ENCODE measurements at places on chromosomes 1 and 21.

- DNase-seq, result no peak
Measured at GRCh38 chr1:34858901-34859445, 576 bp downstream of the SMIM12 start.

DNA sequence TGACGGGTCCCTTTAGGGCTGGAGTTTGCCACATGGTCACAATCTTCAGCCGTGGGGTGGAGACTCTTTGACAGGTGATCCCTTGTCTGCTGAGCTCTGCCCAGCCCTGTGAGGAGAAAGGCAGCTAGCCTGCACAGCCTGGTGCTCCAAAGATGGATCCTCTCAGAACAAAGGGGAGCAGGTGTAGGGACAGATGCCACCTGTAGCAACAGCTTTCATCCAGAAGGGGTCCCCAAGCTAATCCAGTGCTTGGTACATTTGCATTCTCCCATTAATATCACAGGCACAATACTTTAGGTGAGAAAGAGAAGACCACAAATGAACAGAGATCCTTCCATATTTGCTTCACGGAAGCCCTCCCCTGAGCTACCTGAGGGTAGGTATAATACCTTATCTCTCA is 93.2 kb downstream of the CCDC185 start:
- no peak for DNase-seq

DNA sequence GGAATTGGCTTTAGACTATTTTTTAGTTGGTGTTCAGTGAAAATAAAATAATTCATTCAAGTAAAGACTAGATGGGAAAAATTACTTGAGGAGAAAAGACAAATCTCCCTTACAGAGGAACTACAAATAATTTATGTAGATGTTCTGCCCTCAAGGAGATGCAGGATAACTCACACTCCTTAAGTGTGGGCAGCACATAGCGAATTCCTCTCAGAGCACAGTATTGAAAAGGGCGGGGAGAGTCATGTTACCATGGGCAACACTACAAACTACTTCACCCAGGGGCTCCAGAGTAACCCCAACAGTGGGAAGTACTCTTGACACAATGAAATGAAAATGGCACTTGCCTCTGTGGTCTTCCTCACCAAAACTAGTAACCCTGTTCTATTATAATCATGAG is 20.6 kb upstream of the LAMC2 start:
- DNase-seq, result no peak

DNA sequence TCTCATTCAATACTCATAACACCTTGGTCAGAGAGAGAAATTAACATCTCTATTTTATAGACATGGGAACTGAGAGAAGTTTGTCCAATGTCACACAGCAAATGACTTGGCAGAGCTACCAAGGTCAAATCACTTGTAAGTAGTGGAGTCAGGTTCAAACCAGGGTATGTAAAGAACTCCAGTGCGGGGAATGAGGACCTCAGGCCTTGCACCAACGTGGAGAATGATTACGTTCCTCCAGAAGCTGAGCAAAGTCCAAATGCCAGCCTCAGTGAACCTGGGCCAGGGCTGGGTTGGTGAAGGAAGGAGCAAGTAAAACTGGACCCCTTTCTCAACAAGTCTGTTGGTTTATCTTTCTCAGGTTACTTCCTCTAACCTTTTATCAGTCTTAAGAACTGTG is 1.8 kb upstream of the CSF1 start:
- DNase-seq, result no peak

GRCh38 chr1:165875171-165875570 is 47.8 kb downstream of the UCK2 start:
- no peak for DNase-seq

DNA sequence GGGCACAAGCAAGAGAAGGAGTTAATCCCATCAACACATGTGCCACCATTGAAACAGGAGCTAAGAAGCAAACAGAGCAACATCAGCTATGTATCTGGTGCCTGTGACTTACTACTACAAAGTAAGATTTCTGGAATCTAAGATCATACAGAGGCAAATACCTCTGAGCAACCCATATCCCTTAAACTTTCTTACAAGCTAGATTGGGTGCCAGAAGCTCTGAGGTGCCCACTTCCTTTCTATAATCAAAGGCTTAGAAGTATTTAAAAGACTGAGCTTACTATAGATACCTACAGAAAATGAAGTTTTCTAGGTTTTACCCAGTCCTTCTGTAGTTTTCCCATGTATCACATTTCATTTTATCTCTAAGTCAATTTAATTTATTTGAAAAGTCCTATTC is 44.4 kb upstream of the ADAM30 start:
- no peak for DNase-seq

DNA sequence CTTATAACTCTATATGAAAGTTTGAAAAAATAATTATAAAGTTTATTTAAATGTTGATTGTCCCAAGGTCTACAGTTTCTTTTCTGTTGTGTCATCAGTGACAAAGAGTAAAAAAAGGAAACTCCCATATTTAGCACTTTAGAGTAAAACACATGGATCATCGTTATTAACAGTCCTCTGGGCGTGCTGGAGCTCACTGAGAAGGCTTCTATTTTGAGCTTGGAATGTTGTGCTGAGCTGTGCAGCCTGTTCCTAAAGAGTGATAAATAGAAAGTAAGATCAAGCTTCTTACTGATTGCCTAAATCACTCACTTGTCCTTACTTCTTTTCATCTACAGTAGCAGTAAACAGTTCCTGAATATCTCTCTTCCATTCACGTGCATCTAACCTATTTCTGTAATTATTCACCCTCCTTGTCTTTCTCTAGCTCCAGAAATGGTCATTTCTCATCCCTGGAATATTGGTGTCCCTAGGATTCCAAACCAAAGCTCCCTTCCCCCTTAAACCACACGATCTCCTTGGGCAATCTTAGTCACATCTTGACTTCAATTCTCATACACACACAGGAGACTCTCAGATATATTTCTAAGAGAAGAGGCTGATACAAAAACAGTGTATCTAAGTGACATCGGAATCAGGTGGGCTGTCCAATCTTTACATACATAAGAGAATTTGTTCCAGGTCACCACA is 11.9 kb downstream of the GBP5 start:
- no peak for DNase-seq

GRCh38 chr1:16143566-16144324 is 12.1 kb downstream of the EPHA2 start:
- no peak for DNase-seq

- DNase-seq, result no peak
Measured at GRCh38 chr1:14880456-14881316, 272.9 kb upstream of the TMEM51 start.

DNA sequence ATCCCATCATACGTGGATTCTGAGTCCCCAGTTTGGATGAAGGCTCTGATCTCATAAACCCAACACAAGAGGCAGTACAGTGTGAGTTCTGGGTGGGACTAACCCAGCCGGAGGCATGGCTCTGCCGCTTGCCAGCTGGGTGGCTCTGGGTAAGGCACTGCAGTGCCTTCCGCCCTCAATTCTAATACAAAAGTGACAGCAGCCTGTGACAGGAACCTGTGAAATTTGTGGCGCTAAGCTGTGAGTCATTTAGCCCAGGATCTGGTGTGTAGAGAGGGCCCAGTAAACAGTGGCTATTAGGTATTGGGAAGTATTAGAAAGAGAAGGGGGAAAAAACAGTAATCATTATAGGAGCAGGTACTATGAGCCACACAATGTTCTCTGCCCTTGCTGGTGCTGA is 23.3 kb downstream of the HSPG2 start:
- no peak for DNase-seq

GRCh38 chr1:214540324-214540723 is 11.1 kb downstream of the PTPN14 start:
- no peak for DNase-seq

- DNase-seq, result no peak
Measured at GRCh38 chr1:208537198-208537597, 293.0 kb upstream of the PLXNA2 start.

- no peak for DNase-seq
Measured at GRCh38 chr1:212106286-212106792, 70.8 kb downstream of the DTL start.

GRCh38 chr1:116325922-116326321 is 47.1 kb upstream of the ATP1A1 start:
- peak; percentile 50 for DNase-seq

- no peak for DNase-seq
Measured at GRCh38 chr1:93716163-93716562, 34.5 kb upstream of the BCAR3 start.

GRCh38 chr21:32348604-32349332 is 44.0 kb downstream of the URB1 start:
- no peak for DNase-seq

GRCh38 chr1:62870148-62870547 is 86.2 kb downstream of the ATG4C start:
- DNase-seq, result no peak

DNA sequence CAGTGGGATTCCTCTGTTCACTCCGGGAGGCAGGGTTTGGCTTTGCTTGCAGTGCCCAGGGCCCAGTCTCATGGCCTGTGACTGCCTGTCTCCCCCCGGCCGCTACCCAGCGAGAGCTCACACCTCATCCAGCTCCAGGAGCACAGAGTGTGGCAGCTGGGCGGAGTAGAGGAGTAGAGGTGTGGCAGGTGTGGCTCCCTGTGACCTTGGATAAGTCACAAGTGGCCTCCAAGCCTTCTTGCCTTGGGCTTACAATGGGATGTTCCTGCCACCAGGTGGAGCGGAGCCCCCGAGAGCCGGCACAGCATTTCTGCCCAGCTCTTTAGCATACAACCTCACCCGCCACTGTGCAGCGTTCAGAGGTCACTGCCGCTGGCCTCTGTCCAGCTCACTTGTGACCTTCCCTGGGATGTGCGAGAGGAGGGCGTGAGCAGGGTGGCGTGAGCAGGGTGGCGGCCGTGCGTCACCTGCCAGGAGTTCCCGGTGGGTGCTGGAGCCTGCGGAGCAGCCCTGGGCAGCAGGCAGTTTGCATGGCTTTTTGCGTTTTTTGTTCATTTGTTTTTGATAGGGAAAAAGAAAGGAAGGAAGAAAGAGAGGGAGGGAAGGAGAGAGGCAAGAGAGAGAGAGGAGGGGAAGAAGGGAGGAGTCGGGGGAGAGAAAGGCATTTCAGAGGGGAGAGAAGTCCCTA is 42.4 kb downstream of the CRYAA start:
- no peak for DNase-seq

DNA sequence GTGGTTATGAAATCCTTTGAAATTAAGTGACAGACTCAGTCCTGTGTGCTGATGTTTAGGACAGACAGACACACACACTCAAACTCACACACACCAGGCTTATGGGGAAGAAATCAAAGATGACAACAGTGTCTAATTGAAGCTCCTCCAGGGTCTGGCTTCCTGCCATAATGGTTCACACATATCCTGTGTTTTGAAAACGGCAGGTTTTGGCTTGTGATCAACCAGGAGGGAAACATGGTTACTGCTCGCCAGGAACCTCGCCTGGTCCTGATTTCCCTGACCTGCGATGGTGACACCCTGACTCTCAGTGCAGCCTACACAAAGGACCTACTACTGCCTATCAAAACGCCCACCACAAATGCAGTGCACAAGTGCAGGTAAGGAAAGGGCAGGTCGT is 4.6 kb downstream of the MTARC1 start:
- no peak for DNase-seq

DNA sequence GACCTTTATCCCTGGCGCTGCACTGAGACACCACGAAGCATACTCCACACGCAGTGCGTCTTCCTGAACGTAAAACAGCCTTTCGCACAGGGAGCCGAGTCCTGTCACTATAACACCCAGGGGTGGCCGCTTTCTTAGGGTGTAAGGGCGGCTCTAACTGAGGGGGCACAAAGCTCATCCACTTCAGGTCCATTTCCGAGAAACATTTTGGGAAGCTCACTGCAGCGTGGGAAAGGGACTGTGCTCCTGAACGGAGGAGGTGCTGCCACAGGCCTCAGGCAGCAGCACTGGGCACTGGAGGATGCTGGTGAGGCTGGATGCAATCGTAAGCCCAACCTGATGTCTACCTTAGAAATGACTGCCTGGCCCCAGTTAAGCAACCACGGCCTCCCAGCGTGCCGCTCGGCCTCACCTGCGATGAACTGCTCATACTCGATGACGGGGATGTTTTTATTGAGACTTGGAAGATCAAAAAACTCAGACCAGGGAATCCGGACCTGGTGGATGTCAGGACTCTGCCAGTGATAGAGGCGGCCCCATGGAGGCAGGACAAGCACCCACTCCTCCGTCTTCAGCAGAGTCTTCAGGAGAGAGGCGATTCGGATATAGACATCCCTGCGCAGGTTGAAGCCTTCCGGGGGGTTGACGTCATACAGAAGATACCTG is 2.3 kb downstream of the POFUT2 start:
- peak; percentile 20 for DNase-seq

DNA sequence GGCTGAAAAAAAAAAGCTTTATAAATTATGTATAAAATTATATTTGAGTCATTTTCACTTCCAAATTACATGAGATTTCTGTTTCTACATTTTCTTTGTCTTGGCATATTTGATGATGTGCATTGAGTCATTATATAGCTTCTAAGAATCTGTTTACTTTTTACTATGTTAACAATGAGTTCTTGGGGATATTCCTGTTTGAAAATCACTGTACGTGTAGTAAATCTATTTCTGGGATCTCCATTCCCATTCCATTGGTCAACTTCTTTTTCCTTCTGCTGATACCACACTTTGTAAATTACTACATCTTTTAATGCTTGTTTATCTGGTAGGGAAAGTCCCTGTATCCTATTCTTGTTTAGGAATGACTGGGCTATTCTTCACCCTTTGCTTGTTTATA is 43.6 kb downstream of the TNFRSF9 start:
- no peak for DNase-seq

GRCh38 chr1:200302921-200303290 is 106.9 kb downstream of the ZNF281 start:
- no peak for DNase-seq

DNA sequence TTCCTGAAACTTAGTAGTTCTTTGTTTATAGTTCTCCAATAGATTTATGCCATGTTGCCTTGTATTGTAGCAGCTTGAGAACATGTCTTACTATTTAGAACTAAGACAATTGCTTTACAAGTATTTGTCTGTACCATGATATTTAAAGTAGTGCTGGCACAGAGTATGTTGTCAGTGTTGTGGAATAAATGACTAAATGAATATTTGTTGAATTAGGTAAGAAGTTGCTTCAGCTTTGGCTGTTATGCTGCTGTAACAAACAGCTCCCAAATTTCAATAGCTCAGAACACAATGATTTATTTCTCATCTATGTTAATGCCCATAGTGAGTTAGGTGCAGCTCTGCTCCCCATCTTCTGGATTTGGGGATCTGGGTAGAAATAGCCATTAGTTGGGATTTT is 90.2 kb upstream of the VCAM1 start:
- DNase-seq, result no peak

DNA sequence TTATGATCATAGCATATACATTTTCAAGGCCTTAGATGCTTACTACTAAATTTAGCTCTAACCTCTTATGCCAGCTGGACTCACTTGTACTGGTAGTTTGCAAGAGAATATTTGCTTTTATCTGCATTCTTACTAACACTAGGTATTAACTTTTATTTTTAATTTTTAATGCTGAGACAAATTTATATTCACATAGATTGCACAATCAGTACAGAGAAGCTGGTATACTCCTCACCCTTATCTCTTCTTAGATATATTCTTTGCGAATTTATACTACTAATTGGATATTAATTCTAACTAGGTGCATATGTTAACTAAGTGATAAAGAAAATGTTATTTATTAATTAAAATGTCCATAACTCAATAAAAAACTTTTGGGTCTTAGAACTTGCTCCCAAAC is 561.8 kb upstream of the PRMT6 start:
- no peak for DNase-seq
